ENCODE measurements at places on chromosomes 12 and 14. TPM values are rescaled to one million over a fixed set of nuclear protein-coding genes. Genes with fewer than 3 reads are reported as not detected.

DNA sequence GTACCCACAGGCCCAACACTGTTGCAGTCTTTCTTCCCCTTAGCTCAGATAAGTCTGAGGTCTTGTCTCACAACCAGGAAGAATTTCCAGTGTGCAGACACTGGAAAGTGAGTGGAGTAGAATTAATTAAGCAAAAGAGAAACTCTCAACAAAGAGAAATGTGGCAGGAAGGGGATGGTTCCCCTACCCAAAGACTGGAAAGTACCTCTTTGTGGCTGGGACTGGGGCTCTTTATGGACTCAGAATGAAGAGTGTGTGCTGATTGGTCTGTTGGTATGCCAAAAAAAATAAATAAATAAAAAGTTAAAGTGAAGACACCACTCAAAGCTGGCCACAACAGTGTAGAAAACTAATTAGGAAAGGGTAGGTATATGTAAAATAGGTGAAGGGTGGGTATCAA lies 26.4 kb downstream of the GLIPR1L1 start:
- no peak for DNase-seq
- H3K4me3 ChIP-seq = no peak overlapping the region
- no peaks in the 10 kb centered on the region for H3K4me1 ChIP-seq
- H3K27me3 ChIP-seq = no peaks in the 10 kb centered on the region

DNA sequence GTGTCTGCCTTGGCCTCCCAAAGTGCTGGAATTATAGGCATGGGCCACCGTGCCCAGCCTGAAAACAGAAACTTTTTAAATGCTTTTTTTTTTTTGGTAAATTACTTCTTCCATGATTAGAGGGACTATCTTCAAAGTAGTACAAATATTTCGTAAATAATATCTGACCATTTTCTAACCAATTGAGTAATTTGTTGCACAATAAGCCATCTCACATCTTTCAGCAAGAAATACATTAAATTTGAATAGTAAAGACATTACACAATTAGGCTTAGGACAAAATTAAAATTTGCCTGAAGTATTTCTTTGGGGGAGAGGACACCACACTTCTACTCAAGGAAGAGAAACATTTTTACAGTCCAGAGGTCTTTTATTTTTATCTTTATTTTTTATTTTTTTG lies 84.7 kb upstream of the STRN3 start:
- no peaks in the 10 kb centered on the region for H3K4me1 ChIP-seq
- peaks cover 88% of the 10 kb centered on the region for H3K36me3 ChIP-seq
- H3K27me3 ChIP-seq = no peaks in the 10 kb centered on the region
- no peak overlapping the region for H3K27ac ChIP-seq
- no peak for DNase-seq

Gene HPD
- total RNA-seq = not detected

GRCh38 chr14:103994535-103995184 lies 52.3 kb upstream of the RD3L start:
- no peaks in the 10 kb centered on the region for H3K27me3 ChIP-seq
- DNase-seq = no peak
- no peak overlapping the region for H3K27ac ChIP-seq

- DNase-seq = no peak
- peaks cover 18% of the 10 kb centered on the region for H3K27me3 ChIP-seq
- no peak overlapping the region for H3K27ac ChIP-seq
- no peaks in the 10 kb centered on the region for H3K4me1 ChIP-seq
- H3K4me3 ChIP-seq = no peak overlapping the region
- no peaks in the 10 kb centered on the region for H3K36me3 ChIP-seq
Observed at GRCh38 chr12:52091869-52092268, 12.4 kb downstream of the SMIM41 start.

GRCh38 chr12:68514807-68515411 lies 95.8 kb upstream of the RAP1B start:
- H3K27ac ChIP-seq = no peak overlapping the region
- no peak for DNase-seq
- H3K4me1 ChIP-seq = no peaks in the 10 kb centered on the region

DNA sequence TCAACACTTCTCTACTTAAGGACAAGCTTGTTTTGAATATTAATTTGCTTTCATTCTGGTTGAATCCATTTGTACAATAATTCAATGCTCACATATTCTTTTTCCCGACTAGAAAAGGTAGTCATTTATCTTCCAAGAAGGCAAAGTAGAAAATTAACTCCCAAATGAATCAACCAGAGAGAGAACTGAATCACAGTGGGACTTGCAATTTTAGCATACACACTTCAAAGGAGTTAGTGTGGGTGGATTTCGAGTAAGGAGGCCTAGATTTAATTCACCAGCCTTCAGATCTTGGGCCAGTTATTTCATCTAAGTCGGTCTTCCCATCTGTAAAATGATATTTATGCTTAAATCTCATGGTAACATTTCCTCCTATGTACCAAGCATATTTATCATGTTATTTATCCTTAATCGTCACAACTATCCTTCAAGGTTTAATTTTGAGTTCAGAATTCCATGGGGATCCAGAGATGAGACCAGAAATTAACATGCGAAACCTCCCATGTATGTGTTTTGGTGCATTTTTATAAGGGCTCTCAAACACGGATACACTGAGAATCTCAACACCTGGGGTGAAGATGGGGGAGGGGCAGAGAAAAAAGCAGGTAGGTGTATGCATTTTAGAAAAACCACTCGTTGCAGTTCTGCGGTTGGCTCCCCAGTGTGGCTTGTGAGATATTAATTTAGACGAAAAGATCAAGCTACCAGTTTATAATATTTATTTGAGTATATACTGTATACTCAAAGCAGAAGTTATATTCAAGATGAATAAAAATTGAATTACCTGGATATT lies 38.9 kb upstream of the IL22 start:
- H3K4me1 ChIP-seq = no peaks in the 10 kb centered on the region
- no peak overlapping the region for H3K4me3 ChIP-seq
- peaks cover 3% of the 10 kb centered on the region for H3K36me3 ChIP-seq
- H3K27ac ChIP-seq = no peak overlapping the region

- no peak overlapping the region for H3K27ac ChIP-seq
- H3K36me3 ChIP-seq = no peaks in the 10 kb centered on the region
Observed at GRCh38 chr12:38708466-38708865, 196.9 kb downstream of the CPNE8 start.

GRCh38 chr14:60648934-60649874 lies at the start of gene SIX1:
Gene SIX1 (minus strand): TSS chr14:60649477. CDS start chr14:60649189, 288 bp downstream.
- H3K4me3 ChIP-seq = peak within 1 kb of the TSS; percentile 68
- peaks cover 4% of the 10 kb centered on the region for H3K36me3 ChIP-seq
- peak; percentile 77 for DNase-seq
- H3K27ac ChIP-seq = peak within 1 kb of the TSS; percentile 12

DNA sequence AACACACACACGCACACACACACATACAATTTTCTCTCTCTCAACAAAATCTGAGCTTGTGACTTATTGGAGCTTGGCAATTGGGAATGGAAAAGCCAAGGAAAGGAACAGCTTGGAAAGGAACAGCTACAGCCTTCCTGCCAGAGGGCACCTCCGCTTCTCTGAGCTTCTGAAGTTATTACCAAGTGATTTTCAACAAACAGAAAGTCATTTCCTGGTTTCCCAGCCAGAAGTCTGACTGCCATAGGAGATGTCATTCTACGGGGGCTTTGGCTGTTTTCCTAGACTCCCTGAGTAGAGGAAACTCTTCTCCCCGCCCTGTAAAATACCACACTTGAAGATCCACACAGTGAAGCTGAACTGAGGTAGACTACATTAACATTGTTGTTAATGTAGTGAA lies 198.3 kb downstream of the CFAP54 start:
- no peak overlapping the region for H3K27ac ChIP-seq
- no peak overlapping the region for H3K4me3 ChIP-seq
- no peaks in the 10 kb centered on the region for H3K36me3 ChIP-seq
- H3K4me1 ChIP-seq = no peaks in the 10 kb centered on the region
- peaks cover 3% of the 10 kb centered on the region for H3K27me3 ChIP-seq

Gene GDF3
- total RNA-seq = not detected

Gene VWF
- total RNA-seq = 0.50 TPM

DNA sequence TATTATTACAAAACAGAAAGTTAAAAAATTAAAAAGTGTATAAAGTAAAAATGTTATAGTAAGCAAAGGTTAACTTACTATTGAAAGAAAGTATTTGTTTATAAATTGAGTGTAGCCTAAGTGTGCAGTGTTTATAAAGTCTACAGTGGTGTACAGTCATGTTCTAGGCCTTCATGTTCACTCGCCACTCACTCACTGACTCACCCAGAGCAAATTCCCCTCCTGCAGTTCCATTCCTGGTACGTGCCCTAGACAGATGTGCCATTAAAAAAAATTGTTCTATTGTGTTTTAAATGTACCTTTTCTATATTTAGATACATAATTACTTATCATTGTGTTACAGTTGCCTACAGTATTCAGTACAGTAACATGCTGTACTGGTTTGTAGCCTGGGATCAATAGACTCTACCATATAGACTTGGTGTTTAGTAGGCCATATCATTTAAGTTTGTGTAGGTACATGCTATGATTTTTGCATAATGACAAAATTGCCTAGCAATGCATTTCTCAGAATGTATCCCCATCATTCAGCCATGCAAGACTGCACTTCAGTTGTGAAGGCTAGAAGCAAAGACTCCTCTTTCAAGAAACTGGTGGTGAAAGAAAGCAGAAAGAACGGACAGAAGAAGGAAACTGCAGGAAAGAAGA lies 100.6 kb downstream of the DACT1 start:
- H3K4me1 ChIP-seq = peaks cover 30% of the 10 kb centered on the region
- H3K4me3 ChIP-seq = no peak overlapping the region
- DNase-seq = peak; percentile 69
- no peaks in the 10 kb centered on the region for H3K27me3 ChIP-seq
- H3K27ac ChIP-seq = peak overlapping the region; percentile 25

Gene KRT81
- 0.13 TPM for total RNA-seq

Gene PROX2
- total RNA-seq = not detected

Gene PRH2
- total RNA-seq = not detected

Gene CYP27B1
- 12.9 TPM for total RNA-seq

- no peak overlapping the region for H3K4me3 ChIP-seq
- H3K27ac ChIP-seq = no peak overlapping the region
- H3K4me1 ChIP-seq = no peaks in the 10 kb centered on the region
- DNase-seq = no peak
Observed at GRCh38 chr14:74867673-74868072, 8.3 kb downstream of the PROX2 start.

DNA sequence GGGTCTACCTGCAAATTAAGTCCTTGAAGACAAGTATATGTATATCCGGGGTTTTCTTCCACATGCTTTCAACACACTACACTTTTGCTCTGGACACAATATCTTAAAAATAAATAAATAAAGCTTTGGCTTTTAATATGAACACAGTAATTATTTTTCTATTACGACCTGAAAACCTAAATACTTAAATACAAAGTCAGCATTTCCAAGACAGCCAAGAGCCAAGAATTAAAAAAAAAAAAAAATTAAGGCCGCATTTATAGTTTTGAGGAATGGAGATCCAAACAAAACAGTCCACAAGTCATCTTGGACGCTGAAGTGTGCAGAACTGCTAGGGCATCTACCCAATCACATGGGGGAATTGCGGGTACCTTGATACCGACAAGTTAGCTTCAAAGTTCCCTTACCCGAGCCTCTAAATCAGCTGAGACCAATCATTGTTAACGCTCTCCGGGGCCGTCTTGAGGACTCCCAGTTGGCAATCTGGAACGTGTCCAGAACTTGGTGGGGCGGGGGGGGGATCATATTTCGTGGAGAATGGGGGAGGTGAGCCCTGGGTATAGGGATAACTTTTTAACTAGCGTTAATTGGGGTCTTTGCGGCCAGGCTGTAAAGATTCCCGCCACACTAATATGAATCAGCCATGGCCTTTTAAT lies 731 bp upstream of the PCNX4 start:
- H3K27ac ChIP-seq = peak overlapping the region; percentile 96
- DNase-seq = no peak

GRCh38 chr12:93567174-93567573 lies 5.3 kb upstream of the SOCS2 start:
- DNase-seq = no peak
- no peaks in the 10 kb centered on the region for H3K36me3 ChIP-seq
- no peaks in the 10 kb centered on the region for H3K27me3 ChIP-seq
- H3K4me1 ChIP-seq = peaks cover 2% of the 10 kb centered on the region
- no peak overlapping the region for H3K4me3 ChIP-seq
- H3K27ac ChIP-seq = no peak overlapping the region

GRCh38 chr12:8821591-8821990 lies 830 bp upstream of the A2ML1 start:
- no peak overlapping the region for H3K27ac ChIP-seq
- H3K27me3 ChIP-seq = no peaks in the 10 kb centered on the region
- DNase-seq = no peak
- H3K4me1 ChIP-seq = no peaks in the 10 kb centered on the region
- H3K36me3 ChIP-seq = no peaks in the 10 kb centered on the region

Gene VRTN
- not detected for total RNA-seq

DNA sequence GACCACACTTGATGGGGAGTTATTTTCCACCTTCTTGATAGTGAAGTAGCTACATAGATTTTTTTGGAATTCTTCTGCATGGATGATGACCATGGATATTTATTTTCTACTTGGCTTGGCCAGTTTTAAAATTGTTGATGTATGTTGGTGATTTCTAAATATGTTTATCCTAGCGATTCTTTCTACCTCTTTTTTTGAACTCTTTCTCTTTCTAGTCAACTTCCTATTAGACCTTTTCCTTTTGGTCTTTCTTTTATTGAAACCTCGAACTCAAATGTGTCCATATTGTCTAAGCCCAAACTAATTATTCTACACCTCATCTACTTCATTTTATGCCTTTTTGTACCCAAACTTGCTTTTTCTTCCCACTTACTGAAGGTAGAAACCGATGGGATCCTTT lies 37.0 kb downstream of the CCDC91 start:
- H3K27ac ChIP-seq = no peak overlapping the region
- DNase-seq = no peak
- H3K27me3 ChIP-seq = no peaks in the 10 kb centered on the region
- H3K4me3 ChIP-seq = no peak overlapping the region
- no peaks in the 10 kb centered on the region for H3K36me3 ChIP-seq

DNA sequence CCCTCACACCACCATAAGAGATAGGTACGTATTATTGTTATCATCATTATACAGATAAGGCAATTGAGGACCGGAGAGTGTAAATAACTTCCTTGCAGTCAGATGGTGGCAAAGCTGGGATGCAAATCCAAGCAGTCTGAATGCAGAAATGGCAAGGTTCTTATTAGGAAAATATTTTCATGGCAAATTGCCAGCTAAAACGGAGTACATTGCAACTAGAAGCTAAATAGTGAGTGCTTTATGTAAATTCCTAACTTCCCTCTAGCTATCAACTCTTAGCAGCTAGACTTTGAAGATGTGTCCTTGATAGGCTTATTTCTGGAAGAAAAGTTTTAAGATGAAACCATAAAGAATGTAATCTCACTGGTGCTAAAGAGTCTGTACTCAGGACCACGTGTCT lies 323.9 kb upstream of the DIO2 start:
- no peaks in the 10 kb centered on the region for H3K27me3 ChIP-seq
- H3K27ac ChIP-seq = no peak overlapping the region
- H3K4me1 ChIP-seq = no peaks in the 10 kb centered on the region

All from SJSA1 (cell line).